ENCODE measurements at places on chromosomes 12 and 14.

DNA sequence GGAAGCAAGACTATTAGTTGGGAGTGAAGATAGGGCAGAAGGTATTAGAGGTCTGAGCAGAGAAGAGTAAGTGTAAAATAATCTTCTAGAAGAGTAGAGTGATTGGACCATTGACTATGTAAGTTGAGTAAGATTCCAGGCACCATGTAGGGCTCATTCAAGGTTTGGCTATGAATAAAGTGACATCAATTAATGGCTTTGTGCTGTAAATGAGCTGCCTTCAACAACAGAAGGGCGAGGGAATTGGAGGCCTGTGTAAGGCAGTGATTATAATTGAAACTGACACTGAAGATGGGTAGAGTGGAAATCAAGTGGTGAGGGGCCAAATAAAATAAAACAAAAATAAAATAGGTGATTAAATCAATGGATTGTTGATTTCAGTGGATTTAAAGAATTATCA lies 26.4 kb downstream of the PTPRQ start:
- no peak for DNase-seq

DNA sequence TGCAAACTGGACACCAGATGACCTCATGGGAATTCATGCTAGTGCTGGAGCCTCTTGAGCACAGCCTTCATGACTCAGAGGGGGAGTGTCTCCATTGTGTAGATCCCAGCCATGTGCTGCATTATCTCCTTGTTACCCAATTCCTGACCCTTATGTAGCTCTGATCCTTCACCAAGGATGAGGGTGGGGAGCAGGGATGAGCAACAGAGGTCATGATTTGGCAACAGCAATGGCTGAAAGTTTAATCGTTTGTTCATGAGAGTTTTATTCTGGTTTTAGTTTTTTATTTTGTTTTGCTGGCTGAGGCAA lies 9.5 kb upstream of the BDKRB1 start:
- no peak for DNase-seq

GRCh38 chr14:100376751-100377171 lies 53.6 kb downstream of the SLC25A47 start:
- no peak for DNase-seq

- no peak for DNase-seq
Observed at GRCh38 chr14:103710771-103711377, 4.4 kb downstream of the XRCC3 start.

DNA sequence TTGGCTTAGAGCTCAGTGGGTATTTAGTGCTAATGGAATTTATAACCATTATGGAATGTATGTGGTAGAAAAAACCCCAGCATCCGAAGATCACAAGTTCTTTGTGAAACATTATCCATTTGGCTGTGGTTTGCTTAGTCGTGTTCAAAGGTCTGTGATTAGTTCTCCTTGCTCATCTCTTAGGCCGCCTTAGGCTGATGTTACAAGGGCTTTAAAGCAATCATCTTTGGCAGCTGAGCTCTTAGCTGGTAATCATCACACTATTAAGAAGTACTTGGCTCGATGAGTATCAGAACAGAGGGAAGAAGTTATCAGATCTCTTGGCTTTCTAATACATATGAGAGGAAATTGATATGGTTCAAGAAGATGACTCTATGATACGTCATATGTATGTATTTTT lies 124.1 kb upstream of the E2F7 start:
- no peak for DNase-seq

- no peak for DNase-seq
Observed at GRCh38 chr12:45939759-45940158, 50.6 kb downstream of the SCAF11 start.

GRCh38 chr14:66435683-66436082 lies 50.5 kb upstream of the CCDC196 start:
- DNase-seq, result no peak

DNA sequence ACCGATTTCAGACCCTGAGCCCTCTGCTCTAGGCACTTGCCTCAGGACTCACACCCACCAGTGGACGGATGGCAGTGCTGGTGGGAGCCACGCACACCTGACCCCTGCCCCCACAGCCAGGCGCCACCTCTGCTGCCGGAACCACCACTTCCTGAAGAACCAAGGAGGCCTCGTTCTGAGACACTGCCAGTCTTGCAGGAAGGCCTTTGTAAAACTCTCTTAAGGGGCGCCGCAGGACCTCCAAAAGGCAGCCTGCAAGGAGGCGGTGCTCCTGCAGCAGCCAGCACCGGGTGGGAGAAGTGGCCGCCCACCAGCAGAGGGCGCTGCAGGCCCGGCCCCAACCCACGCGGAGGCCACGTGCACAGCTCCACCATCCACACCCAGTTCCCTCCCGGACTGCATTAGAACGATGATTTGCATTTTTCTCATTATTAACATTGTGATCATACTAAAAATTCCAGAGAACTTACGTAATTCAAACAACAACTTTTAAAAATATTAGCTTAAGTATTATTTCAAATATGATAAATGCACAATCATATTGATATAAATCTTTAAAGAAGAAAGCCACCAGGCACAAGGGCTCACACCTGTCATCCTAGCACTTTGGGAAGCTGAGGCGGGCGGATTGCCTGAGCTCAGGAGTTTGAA lies 12.8 kb downstream of the STX2 start:
- peak; percentile 17 for DNase-seq

- DNase-seq, result no peak
Observed at GRCh38 chr12:85641796-85642195, 194.4 kb downstream of the RASSF9 start.

DNA sequence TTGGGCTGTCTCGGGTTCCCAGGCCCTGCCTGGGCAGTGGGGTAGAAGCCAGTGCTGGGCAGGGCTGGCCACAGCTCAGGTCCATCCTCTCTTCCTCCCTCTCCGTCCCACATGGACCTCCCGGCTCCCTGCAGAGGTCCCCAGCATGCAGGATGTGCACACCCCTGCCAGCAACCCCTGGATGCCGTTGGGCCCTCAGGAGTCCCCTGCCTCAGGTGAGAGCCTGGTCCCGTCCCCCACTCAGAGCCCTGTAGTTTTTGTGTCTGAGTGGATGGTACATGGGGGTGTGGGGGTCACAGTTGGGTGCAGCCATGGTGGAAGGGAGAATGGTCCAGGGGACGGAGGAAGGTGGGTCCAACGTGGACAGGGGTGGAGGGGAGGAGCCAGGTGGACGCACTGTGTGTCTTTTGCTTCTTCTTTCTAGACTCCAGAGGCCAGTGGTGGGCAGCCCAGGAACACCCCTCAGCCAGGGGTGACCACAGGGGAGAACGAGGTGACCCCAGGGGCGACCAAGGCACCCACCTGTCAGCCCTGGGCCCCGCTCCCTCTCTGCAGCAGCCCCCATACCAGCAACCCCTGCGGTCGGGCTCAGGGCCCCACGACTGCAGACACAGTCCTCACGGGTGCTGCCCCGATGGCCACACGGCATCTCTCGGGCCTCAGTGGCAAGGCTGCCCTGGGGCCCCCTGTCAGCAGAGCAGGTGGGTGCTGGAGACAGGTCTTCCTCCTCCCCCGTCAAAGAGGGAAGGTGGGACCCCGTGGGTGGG lies 21.7 kb downstream of the PAPLN start:
- DNase-seq, result no peak
